Esophagus muscularis mucosa (tissue), 4 donors: ENCODE measurements at places on chromosomes 11 and 22. TPM values are rescaled to one million over a fixed set of nuclear protein-coding genes. Genes with fewer than 3 reads are reported as not detected.

The MUC5AC gene
- under 0.01 TPM for total RNA-seq

DNA sequence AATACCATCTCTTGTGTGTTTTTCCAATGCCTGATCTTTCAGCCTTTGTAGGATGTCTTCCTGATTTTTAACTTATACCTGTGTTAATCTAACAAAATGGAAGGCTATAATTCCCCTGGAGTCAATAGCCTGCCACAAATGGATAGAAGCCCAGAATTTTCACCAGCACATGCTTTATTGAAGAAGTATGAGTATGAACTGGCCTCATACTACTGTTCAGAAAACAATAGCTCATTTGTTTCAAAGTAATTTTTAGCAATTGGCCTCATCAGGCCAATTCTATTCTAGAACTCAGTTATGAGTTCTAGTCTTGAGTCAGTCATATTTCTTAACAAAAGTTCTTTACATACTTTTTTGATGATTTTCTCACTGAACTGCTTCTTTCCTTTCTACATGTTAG is 40.6 kb upstream of the SLC37A2 start:
- no peak overlapping the region for H3K4me3 ChIP-seq
- no peaks in the 10 kb centered on the region for H3K27me3 ChIP-seq
- DNase-seq, result no peak
- H3K27ac ChIP-seq, result no peak overlapping the region

DNA sequence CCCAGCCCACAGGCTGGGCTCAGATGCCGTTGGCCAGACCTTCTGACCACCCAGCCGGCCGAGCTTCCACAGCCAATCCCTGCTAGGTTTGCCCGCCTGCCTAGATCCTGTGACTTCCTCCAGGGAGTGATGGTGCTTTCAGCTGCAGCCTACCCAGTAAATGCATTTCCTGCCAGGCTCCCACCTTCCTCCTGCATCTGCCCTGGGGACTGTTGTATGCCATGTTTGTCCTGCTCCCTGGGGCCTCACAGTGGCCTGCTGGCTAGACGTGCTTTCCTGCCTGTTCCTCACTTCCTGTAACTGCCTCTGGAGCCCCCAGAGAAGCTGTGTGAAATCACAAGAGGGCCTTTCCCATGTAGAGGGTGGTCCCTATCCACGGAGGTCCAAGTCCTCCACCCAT is 86.2 kb downstream of the GALNT18 start:
- no peak for DNase-seq
- H3K4me1 ChIP-seq, result peaks cover 82% of the 10 kb centered on the region
- no peak overlapping the region for H3K27ac ChIP-seq
- H3K4me3 ChIP-seq, result no peak overlapping the region

GRCh38 chr11:24819006-24819405 is 322.2 kb downstream of the LUZP2 start:
- no peak overlapping the region for H3K4me3 ChIP-seq
- H3K36me3 ChIP-seq, result no peaks in the 10 kb centered on the region
- H3K27ac ChIP-seq, result no peak overlapping the region
- no peak for DNase-seq
- no peaks in the 10 kb centered on the region for H3K4me1 ChIP-seq
- H3K27me3 ChIP-seq, result no peaks in the 10 kb centered on the region

The ADAMTS15 gene
- total RNA-seq, result 10.5 TPM

The NXPE2 gene
- total RNA-seq, result 0.50 TPM

DNA sequence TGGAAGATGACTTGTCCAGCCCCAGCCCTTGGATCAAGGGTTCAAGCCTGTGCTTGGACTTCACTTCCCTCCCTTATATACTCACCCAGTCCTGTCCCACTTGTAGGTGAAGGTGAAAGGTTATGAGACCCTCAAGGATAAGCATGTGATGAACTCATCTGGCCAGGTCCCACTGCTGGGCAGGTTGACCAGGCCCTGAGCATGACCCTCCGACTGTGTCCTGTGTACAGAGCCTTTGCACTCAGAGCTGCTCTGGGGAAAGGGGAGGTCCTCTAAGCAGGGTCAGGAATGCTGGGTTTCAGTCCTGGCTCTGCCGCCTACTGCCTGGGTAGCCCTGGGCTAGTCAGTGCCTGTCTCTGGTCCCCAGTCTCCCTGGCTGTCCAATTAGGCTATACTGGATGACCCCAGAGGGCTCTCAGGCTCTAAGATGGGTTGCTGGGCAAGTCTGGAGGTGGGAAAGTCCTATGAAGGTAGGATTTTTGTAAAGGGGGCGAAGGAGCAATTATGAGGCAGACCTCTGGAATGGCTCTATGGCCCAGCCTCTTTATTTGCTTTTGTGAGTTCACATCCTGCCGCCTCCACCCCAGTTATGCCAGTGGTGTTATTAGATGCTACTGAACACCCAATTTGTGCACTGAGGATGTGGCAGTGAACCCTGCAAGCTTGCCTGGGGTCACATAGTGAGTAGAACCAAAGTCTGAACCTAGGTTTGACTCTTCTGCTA is 14.1 kb downstream of the DGAT2 start:
- H3K4me1 ChIP-seq, result no peaks in the 10 kb centered on the region
- H3K27me3 ChIP-seq, result no peaks in the 10 kb centered on the region
- H3K4me3 ChIP-seq, result no peak overlapping the region
- no peak overlapping the region for H3K27ac ChIP-seq
- H3K36me3 ChIP-seq, result no peaks in the 10 kb centered on the region

The RASD2 gene
- total RNA-seq, result 44.4 TPM

DNA sequence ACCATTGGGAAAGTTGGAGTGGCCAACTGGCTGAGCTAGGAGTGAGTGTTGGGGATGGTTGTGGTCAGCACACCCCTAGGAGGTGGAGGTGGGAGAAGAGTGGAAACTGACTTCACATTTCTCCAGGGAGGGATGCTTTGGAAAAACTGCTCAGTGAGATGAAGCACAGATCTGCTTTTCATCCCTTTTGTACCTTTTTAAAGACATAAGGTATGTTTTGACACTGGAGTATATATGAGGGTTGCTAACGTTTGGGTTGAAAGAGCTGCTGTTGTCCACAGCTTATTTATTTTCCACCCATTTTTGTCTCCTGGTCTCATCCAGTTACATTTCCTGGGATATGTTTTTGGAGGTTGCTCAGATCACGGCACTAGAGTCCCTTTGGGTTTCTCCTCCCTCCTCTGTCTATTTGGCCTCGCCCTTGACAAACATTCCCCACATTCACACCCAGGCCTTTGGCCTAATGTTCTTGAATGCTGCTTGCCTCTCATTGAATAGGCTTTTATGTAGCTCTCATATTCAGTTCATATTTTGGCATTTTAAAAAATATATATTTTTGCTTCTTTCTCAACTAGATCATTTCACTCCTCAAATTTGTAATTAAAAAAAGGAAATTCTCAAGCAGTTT is 8.3 kb downstream of the SREBF2 start:
- H3K27ac ChIP-seq, result peak overlapping the region; percentile 24
- DNase-seq, result no peak
- H3K4me3 ChIP-seq, result no peak overlapping the region
- H3K27me3 ChIP-seq, result no peaks in the 10 kb centered on the region
- peaks cover 69% of the 10 kb centered on the region for H3K4me1 ChIP-seq
- H3K36me3 ChIP-seq, result peaks cover 10% of the 10 kb centered on the region

DNA sequence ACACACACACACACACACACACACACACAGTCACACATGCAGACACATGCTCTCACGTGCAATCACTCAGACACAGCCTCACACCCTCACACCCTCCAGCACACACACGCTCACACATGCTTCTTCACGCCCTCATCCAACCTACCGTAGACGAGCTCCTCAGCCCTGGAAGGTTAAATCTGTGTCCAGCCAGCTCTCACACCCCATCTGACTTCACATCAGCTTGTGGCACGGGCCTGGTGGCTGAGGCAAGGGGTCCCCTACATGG is 1.3 kb upstream of the SCUBE1 start:
- peaks cover 53% of the 10 kb centered on the region for H3K4me1 ChIP-seq
- peaks cover 19% of the 10 kb centered on the region for H3K27me3 ChIP-seq
- no peak overlapping the region for H3K27ac ChIP-seq
- DNase-seq, result no peak
- no peak overlapping the region for H3K4me3 ChIP-seq

The P2RX3 gene
- total RNA-seq, result not detected

DNA sequence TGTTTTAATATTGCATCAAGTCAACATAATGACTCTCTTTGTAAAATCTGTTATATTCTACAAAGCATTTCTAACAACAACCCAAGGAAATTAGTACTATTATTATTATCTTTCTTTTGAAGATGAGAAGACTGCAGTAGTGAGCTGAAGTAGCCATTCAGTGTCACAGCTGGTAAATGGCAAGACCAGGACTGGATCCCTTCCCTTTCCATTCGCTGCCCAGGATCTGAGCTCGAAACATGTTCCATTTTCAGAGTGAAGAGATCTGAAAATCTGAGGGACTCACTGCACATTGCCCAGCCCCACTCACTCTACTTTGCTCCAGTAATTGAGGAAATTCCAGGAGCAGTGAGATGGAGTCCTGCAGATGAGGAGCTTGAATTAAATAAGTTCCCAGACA is 240.0 kb upstream of the BLID start:
- H3K4me3 ChIP-seq, result no peak overlapping the region
- DNase-seq, result no peak
- no peak overlapping the region for H3K27ac ChIP-seq
- H3K4me1 ChIP-seq, result peaks cover 16% of the 10 kb centered on the region
- H3K27me3 ChIP-seq, result peaks cover 3% of the 10 kb centered on the region

The TRIM51 gene
- not detected for total RNA-seq

GRCh38 chr11:22244986-22245592 is 52.2 kb downstream of the ANO5 start:
- H3K4me3 ChIP-seq, result no peak overlapping the region
- no peaks in the 10 kb centered on the region for H3K36me3 ChIP-seq
- H3K27ac ChIP-seq, result no peak overlapping the region
- no peaks in the 10 kb centered on the region for H3K27me3 ChIP-seq
